ENCODE measurements at places on chromosomes 3 and 15. TPM values are rescaled to one million over a fixed set of nuclear protein-coding genes. Genes with fewer than 3 reads are reported as not detected.

PRR23B gene
- not detected for total RNA-seq

RASGRF1 gene
- total RNA-seq, result 0.39 TPM

SLC6A11 gene
- 1.2 TPM for total RNA-seq

SERPINI1 gene
- 13.5 TPM for total RNA-seq
